ENCODE measurements at places on chromosomes 3 and 15. TPM values are rescaled to one million over a fixed set of nuclear protein-coding genes. Genes with fewer than 3 reads are reported as not detected.

The ATP13A5 gene
- not detected for total RNA-seq

The RGMA gene
- 10.3 TPM for total RNA-seq

The APEH gene
- 84.4 TPM for total RNA-seq

The MORC1 gene
- total RNA-seq = 6.6 TPM

The CFAP91 gene
- total RNA-seq = 11.6 TPM

The AGBL1 gene
- total RNA-seq = 0.91 TPM

The ACTC1 gene
- 21.5 TPM for total RNA-seq

The INKA1 gene
- total RNA-seq = 4.0 TPM

The ITGB5 gene
- 154 TPM for total RNA-seq

The CHRM5 gene
- total RNA-seq = not detected

The CBLB gene
- 62.8 TPM for total RNA-seq

The SNX22 gene
- 15.9 TPM for total RNA-seq

The KLHL40 gene
- total RNA-seq = 2.9 TPM

The XIRP1 gene
- total RNA-seq = 2.2 TPM

The LTK gene
- not detected for total RNA-seq

The CP gene
- total RNA-seq = 15.2 TPM

The CEP70 gene
- 24.1 TPM for total RNA-seq

The RABL3 gene
- 13.5 TPM for total RNA-seq

The MUC4 gene
- 8.6 TPM for total RNA-seq

The CHRFAM7A gene
- total RNA-seq = 0.46 TPM

The DYNLT2B gene
- total RNA-seq = 6.5 TPM

The CCDC12 gene
- 34.6 TPM for total RNA-seq

The SOX2 gene
- total RNA-seq = 17.8 TPM

The ERICH6 gene
- total RNA-seq = 0.09 TPM

Measured in prostate gland (tissue), 2 donors.